HS-5 (cell line): ENCODE measurements at places on chromosomes 2 and 18.

DNA sequence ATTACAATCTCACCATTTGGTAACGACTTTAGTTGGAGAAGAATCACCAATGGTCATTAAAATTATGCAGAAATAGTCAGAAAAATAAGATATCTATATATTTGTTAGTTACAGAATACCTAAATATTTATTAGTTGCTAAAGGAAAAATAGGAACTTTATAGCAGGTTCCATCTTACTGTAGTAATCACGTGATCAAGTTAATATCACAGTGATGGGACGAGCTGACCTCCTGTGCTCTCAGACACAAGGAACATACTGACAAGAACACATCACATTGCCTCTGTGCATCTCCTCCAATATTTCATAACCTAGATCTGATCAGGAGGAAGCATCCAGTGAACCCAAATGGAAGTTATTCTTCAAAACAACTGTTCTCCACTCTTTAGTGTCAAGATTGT lies 215.3 kb downstream of the GALR1 start:
- no peak for DNase-seq

DNA sequence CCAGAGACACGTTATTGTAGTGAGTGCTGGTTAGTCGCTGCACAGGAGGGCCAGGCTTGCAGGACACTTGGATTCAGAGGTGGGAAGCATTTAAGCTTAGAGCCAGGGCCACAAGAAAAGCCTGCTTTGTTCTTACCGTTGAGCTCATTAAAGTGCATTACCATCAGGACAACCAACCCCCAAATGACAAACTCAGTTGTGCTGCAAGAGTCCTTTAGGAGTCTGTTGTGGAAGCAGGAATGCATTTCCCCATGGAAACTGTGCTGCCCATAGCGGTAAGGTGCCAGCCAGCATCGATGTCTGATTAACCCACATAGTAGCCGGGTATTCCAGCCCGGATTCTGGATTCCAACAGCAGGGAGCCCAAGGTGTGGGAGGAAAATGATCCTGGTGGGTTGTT lies 23.4 kb upstream of the REEP1 start:
- no peak for DNase-seq

GRCh38 chr2:159229476-159230144 lies 56.9 kb downstream of the WDSUB1 start:
- no peak for DNase-seq

- DNase-seq = no peak
Measured at GRCh38 chr2:231683292-231684235, 24.8 kb upstream of the PTMA start.

DNA sequence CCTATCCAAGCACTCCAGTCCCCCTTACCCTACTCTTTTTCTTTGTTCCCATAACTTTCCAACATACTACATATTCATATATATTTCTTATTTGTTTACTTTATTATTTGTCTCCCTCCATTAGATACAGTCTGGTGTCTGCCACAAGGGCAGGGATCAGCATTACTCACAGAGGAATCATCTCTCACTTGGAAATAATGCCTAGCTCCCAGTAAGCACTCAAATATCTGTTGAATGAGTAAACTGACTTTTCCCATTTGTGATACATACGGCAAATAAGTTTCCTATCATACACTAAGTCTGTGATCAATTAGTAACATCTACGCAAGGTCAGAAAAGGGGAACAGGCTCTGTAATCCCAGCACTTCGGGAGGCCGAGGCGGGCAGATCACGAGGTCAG lies 18.7 kb downstream of the C1D start:
- peak; percentile 89 for DNase-seq

- DNase-seq = peak; percentile 78
Measured at GRCh38 chr18:58221060-58221725, 177.2 kb downstream of the NEDD4L start.

GRCh38 chr2:54455131-54455562 lies 980 bp upstream of the SPTBN1 start:
- DNase-seq = no peak

GRCh38 chr2:8310557-8311455 lies 371.1 kb upstream of the ID2 start:
- no peak for DNase-seq

DNA sequence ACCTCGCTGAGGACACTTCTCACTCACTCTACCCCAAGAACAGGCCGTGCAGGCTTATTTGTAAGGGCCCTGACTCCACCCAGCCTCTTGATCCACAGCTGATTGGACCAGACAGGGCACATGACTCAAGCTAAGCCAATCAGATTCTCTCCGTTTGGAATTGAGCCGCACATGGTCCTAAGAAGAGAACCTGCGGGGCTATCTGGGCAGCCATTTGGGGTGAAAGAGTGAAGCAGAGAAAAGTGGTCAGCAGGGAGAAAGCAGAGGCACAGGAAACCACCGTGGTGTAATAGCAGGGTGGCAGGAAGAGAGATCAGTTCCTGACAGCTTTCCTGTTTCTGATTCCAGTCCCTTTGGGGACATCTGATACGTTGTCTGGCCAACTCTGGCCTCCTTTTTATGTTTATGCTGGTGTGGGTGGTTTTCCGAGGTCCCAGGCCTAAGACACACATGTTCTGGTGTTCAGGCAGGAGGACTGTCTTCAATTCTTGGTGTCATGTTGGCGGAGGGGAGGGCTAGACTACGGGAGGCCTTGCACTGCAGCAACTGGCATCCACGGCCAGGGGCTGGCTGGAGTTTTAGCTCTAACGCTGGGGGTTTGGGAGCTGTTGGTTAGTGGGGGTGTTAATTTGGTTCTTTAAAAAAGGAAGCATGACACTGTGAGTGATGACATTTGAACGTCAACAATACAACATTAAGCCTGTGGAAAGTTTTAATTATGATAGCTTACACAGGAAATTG lies 26.1 kb upstream of the SPTBN1 start:
- no peak for DNase-seq

DNA sequence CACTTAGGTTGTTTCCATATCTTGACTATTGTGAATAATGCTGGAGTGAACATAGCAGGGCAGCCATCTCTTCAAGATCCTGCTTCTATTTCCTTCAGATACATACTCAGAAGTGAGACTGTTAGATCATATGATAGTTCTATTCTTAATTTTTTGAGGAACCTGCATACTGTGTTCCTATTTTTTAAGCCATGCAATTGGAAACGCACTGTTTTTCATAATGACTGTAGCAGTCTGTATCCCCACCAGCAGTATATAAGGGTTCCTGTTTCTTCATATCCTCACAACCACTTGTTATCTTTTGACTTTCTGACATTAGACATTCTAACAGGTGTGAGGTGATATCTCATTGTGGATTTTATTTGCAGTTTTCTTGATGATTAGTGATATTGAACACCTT lies 15.5 kb downstream of the NEURL3 start:
- no peak for DNase-seq

DNA sequence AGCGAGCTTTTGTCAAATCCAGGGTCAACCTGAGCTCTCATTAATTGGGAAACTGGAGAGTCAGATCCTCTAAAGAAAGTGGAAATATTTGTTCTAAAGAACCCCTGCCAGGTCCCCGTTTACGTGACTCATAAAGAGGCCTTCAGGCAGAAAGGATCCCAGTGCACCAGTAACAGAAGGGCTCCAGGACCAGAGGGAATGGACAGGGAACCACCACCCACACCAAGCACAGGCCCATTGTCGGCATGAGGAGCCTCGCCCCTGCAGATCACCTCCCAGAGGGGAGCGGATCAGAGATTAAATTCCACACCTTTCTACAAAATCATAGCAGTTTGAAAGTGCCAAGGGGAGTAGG lies 16.4 kb upstream of the C1QL2 start:
- no peak for DNase-seq

GRCh38 chr2:217710211-217710765 lies 292.5 kb downstream of the TNS1 start:
- DNase-seq = no peak

DNA sequence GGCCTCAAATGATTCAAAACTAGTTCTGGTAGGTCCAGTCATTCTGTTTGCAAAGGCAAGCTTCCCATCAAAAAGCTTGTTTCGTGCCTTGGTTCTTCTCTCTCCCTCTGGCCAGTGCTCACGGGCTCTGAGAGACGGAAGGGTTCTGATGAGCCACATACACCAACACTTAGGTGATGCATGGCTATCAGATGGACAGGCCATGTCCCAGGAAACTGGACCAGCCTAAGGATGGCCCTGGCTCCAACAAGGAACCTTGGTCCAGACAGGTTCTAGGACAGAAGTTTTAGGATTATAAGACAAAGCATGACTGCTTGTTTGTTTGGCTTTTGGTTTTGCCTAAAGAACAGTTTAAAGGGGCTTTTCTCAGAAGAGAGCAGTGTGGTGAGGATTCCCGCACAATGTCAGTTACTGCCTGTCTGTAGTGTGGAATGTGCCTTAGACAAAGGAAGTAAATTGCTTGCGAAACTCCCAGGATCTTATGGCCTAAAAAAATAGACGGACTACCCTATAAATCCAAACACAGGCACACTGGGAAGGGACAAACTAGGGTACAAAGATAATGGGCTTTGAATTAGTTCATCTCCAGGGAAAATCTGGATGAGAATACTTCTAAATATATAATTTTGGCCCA lies 10.3 kb downstream of the CYP1B1 start:
- no peak for DNase-seq

GRCh38 chr2:218780046-218780445 lies 1.9 kb upstream of the CYP27A1 start:
- DNase-seq = no peak

- no peak for DNase-seq
Measured at GRCh38 chr2:236739663-236740062, 170.0 kb downstream of the ACKR3 start.

- DNase-seq = no peak
Measured at GRCh38 chr2:26685341-26685740, 7.2 kb upstream of the KCNK3 start.

GRCh38 chr18:32907311-32907585 lies 134.4 kb upstream of the KLHL14 start:
- no peak for DNase-seq

DNA sequence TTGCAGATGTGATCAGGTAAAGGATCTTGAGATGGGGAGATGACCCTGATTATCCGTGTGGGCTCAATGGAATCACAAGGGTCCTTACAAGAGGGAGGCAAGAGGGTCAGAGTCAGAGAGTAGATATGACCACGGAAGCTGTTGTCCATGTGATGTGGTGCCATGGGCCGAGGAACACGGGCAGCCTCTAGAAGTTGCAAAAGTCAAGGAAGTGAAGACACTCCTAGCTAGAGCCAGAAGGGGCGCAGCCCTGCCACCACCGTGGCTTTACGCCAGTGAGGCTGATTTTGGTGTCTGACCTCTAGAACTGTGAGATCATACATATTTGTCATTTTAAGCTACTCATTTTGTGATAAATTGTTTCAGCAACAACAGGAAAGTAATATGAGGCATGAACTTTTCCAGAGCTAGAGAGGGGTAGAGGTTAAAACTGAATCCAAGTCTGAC lies 114.4 kb downstream of the CAPN13 start:
- DNase-seq = no peak

- DNase-seq = peak; percentile 18
Measured at GRCh38 chr2:176814740-176815367, 397.7 kb upstream of the HNRNPA3 start.

GRCh38 chr2:230947235-230947576 lies 22.2 kb upstream of the GPR55 start:
- no peak for DNase-seq

- DNase-seq = no peak
Measured at GRCh38 chr2:224039080-224039769, at the start of gene SERPINE2. Gene SERPINE2, minus strand, starts transcription at chr2:224039286. Its CDS starts 37,386 bp downstream, at chr2:224001900.

DNA sequence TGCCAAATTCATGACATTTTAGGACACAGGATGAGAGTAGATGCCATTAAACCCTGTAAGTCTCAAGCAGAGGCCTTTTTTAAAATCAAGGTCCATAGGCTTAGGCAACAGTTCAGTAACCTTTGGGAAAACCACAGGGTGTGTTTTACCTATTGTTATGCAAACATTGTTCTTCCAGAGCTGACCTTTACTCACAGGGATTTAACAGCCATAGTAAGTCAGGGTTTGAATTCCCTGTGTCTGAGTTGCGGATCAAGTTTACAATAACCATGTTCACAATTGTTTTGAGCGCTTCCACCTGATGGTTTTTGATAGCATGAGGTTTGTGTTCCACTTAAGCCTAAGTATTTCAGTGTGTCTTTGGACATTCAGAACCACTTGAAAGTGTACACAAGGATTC lies 160.1 kb upstream of the BOD1L2 start:
- no peak for DNase-seq

GRCh38 chr2:106572541-106573450 lies 85.6 kb downstream of the CD8B2 start:
- DNase-seq = no peak

DNA sequence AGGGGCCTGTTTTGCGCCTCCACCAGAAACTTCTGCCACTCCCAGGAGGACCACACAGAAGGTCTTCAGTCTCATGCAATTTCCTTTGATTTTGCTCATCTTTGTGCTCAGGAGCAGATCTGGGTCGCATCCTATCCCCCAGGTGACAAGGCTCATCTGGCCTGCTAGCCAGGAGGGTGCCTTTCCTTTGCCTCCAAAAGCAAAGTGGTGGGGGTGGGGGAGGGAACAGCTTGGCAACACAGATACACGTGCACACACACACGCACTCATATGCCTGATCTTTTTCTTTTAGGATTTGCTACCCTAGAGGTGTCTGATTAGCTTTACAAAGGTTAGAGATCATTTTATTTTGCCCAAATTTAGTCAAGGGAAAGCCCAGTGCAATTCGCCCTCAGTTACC lies 13.8 kb upstream of the SPATA3 start:
- no peak for DNase-seq

DNA sequence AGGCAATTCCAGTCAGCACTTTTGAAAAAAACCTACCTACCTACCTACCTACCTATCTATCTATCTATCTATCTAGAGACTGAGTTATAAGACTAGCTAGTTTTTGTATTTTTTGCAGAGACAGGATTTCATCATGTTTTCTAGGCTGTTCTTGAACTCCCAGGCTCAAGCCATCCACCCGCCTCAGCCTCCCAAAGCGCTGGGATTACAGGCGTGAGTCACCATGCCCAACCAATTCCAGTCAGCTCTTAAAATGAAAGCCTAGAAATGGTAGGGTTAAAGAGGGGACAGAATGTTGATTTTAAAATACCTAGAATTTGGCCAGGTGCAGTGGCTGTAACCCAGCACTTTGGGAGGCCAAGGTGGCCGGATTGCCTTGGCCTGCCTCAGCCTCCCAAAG lies 19.1 kb downstream of the MSH2 start:
- no peak for DNase-seq

DNA sequence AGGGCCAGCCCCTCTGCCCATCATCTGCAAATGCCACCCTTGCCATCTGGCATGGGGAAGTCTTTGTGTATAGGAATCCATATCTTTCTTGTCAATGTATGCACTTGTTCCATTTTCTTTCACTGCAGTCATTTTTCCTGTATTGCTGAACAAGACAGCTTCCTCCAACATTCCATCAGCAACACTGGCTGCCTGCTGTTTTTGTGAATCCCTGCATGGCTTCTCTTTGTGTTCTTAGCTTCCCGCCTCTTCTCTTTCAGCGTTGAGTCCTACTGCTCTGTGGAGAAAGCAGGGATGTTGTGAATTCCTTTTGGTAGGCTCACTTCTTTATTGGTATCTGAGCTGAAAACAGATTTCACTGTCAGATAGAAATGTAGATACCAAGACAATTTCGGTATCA lies 150.0 kb downstream of the LPIN1 start:
- DNase-seq = no peak

GRCh38 chr2:118807668-118808428 lies 39.6 kb downstream of the EN1 start:
- no peak for DNase-seq

GRCh38 chr18:3836483-3837335 lies 386.7 kb downstream of the TGIF1 start:
- no peak for DNase-seq

GRCh38 chr2:185144159-185144919 lies 546.0 kb downstream of the ZNF804A start:
- no peak for DNase-seq

- DNase-seq = no peak
Measured at GRCh38 chr2:212097001-212097400, 441.6 kb downstream of the ERBB4 start.
